ENCODE measurements at places on chromosomes 1 and 21.

DNA sequence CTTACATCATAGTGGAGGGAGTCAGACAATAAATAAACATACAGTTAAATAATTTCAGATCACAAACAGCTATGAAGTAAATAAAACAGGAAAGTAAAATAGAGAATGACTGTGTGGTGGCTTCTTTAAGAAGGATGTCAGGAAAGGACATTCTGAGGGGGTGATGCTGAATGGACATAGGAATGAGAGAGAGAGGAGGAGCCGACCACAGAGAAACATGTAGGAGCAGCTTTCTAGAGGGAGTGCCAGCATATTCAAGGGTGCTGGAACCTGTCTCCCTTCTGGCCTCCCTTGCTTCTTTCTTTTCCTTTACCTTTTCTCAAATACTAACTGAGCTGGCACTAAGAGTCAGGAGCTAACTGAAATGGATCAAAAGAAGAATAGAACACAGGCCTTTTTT is 20.5 kb upstream of the BCL10 start:
- DNase-seq, result no peak

GRCh38 chr1:87126886-87127505 is 201.7 kb upstream of the LMO4 start:
- DNase-seq, result no peak

DNA sequence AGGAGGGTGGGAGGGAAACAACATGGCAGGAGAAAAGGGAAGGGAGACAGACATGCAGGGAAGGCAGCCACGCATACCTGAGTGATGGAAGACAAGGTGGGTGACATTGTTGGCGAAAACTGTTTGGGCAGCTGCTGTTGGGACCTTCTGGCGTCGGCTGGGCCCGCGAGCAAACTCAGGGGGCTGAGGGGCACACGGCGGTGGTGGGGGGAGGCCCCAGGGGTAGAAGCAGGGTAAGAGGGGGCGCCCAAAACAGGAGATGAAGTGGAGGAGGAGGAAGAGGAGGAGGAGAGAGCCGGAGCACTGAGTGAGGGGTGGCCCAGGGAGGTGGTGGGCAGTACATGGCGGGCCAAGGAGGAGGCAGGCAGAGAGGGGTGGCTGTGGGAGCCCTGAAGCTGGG is 4.7 kb upstream of the DENND4B start:
- DNase-seq, result no peak

DNA sequence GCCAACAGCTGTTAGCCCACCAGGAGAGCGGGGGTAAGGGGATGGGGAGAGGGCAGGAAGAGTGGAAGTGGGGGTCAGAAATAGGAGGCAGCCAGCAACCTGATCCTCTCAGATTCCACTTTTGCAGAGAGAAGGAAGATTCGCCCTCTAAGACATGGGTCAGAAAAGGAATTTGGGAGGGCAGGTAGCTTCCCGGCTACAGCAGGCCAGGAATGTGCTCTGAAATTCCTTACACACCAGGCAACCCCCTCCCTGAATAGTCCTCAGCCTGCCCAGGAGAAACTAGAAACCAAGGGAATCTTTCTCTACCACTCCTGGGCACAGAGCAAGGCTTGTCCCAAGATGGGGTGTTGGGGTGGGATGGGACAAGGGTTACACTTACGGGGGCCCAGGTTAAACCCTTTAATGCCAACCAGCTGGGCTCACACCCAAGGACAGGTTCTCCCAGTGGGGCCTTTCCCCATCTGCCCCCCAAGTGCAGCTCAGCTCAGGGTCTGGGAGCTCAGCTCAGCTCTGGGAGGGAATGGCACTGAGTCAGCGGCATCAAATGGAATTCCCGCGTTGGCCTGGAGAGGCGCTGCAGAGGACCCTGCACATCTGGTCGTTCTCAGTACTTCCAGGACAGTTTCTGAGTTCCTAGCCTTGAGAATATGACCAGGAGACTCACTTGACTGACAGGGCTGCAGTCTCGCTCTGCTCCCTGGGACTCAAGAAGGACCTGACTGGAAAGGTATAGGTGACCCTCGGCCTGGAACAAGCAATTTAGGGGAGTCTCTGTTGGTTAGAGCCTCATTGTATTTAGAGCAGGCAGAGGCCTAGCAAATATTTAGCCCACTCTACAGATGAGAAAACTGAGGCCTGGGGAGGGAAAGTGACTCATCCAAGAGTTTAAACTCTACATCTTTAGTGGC is 761 bp downstream of the TNNT2 start:
- DNase-seq, result peak; percentile 27

DNA sequence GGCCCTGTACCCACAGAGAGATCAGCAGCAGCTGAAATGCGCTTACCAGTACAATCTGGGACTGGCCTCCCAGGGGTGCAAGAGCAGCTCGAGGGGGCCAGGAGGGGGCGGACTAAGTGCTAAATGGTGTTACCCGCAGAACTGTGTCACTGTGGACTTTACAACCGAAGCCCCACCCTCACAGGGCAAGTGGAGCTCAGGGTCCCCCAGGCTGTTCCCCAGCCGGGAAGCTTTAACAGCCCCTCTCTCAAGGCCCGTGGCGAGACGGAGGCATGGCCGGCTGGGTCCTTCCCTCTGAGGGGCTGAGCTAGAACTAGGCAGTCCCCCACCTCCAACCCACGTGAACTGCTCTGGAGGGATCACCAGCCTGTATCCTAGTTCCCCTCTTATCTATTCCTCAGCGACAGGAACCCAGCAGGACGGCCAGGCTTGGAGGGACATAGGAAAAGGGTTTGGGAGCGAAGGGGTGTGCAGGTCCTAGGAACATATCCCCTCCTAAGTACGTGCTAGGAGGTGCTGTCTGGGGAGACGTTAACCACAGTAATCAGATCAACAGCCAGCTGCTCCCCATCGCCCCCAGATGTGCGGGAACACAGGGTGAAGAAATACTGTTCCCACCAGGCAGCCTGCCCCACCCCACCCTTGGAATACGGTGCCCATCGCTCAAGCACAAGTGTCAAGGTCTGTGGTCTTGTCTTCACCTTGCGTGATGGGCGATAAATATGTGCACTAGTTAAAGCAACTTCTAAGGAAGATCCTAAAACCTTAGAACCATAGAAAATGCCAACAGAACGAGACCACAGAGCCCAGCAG is 24.4 kb downstream of the ZBTB17 start:
- DNase-seq, result peak; percentile 38

DNA sequence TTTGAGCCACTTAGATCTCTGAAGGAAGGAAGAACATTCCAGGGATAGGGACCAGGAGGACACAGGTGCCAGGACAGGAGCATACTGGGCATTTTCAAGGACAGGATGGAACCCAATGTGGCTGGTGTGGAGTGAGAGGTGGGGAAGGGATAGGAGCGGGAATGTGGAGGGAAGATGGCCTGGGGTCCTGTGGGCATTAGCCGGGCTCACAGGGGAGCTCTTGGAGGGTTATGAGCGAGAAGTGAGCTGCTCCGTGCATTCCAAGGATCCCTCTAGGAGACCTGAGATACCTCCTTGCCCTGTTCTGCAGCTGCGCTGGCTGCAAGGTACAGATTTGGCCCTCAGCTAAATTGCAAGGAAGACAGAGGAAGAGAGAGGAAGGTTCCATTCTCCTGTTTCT is 87.5 kb downstream of the IER5 start:
- DNase-seq, result no peak

DNA sequence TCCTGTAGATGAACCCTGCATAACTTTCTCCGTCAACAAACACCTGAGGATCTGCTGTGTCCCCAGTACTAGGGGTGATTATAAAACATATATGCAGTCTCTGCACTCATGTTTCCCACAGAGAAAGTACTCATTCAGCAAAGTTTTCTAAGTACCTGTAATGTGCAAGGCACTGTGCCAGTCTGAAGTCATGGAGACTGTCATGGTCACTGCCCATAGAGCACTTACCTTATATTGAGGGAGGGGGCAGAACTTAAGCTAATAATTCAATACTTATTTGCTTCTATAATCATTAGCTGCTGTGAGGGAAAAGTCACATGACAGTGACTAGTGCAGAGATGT is 41.2 kb downstream of the MAP3K21 start:
- DNase-seq, result no peak

- DNase-seq, result no peak
Measured at GRCh38 chr1:185972096-185972850, 238.1 kb downstream of the HMCN1 start.

DNA sequence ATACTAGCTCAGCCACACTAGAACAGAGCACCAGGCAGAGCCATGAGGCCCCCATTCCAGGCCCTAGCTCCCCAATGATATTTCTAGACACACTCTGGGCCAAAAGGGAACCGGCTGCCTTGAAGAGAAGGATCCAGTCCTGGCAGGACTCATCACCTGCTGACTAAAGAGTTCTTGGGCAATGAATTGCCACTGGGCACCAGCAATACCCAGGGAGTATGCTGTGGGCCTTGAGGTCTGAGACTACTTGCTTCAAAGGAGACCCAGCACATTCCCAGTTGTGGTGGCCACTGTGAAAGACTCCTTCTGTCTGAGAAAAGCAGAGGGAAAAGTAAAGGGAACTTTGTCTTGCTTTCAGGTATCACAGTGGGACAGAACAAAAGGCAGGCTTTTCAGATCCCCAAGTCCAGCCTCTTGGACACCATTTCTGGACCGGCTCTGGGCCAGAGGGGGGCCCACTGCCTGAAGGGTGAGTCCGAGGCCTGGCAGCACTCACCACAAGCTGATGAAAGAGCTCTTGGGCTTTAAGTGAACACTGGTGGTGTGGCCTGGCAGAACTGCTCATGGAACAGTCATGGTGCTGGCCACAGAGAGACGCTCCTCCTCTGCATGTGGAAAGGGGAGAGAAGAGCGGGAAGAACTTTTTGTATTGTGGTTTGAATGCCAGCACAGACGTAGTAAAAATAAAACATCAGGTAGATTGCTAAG is 72.5 kb downstream of the CDC42BPA start:
- DNase-seq, result no peak

DNA sequence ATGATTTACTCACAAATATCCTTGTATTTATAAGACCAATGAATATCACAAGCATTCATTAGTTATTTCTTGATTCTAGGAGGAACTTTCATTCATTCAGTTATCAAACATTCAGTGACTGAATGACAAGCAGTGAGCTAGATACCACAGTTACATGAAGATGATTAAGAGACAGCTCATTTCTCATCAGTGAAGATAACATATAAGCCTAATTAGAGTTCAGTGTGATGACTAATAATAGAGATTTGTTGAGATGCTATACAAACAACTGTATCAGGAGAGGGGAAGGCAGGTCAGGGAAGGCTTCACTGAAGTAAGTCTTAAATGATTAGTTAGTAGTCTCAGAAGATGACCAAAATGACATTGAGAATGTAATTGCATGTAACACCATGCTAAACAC is 14.6 kb upstream of the C1orf105 start:
- no peak for DNase-seq

DNA sequence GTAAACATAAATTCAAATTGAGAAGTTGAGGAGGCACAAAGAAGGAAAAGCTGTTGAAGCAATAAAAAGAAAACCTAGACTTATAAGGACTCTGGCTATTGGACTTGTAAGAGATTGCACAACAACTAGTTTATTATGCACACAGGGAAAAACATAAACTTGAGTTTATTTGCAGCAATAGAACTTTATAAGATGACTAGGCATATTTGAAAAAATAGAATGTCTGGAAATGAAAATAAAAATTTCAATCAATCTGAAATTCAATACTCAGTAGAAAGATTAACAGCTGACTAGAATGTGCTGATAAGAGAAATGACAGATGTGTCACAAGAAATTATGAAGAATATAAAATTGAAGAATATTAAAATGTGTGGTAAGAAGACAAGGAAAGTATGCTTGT is 505.4 kb upstream of the ZP4 start:
- no peak for DNase-seq

GRCh38 chr1:65214340-65215027 is 66.5 kb downstream of the AK4 start:
- no peak for DNase-seq

DNA sequence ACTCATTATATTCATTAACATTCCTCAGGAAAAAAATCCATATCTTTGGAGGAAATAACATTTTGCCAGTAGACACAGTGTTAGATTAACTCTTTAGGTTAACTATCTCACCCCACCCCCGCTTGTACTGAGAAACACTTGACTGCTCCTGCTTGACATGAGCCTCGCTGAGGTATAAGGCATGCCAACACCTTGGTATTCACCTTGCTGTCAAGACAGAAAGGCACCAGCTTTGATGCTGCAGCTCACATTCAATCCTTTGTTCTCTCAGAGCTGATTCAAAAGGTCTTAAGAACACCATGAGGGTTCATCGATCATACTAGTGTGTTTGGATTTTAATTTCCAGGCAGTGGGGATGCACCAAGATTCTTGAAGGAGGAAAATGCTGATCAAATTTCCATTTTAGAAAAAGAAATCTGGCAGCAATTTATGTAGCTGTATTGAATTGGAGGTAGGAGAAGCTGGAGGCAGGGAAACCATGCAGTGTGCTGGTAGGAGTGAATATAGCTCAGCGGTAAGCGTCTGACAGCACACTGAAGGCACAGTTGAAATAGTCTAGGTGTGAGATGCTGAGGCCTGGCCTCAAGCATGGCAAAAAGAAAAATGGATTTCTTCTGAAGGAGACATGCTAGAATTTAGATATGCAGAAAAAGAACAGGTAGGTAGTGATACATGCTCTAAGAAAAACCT is 108.0 kb upstream of the ST6GALNAC5 start:
- no peak for DNase-seq

- no peak for DNase-seq
Measured at GRCh38 chr1:61921435-61921834, 179.2 kb downstream of the PATJ start.

DNA sequence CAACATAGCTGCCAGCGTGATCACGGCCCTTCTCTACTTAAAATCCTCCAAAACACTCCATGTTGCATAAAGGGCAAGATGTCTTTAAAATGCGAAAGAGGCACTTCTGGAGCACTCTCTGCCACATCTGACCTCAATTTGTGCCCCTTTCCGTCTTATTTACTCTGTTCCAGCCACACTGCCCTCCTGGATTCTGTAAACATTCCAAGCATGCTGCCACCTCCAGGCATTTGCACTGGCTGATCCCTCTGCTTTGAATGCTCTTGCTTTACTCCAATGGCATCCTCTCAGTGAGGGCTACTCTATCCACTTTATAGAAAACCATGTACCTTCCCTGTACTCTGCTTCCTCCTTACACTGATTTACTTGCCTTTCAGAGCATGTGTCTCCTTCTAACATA is 5.3 kb upstream of the RGS7 start:
- DNase-seq, result no peak

- no peak for DNase-seq
Measured at GRCh38 chr1:167003711-167004110, 14.6 kb downstream of the MAEL start.

- no peak for DNase-seq
Measured at GRCh38 chr1:241061062-241061461, 295.9 kb downstream of the RGS7 start.

DNA sequence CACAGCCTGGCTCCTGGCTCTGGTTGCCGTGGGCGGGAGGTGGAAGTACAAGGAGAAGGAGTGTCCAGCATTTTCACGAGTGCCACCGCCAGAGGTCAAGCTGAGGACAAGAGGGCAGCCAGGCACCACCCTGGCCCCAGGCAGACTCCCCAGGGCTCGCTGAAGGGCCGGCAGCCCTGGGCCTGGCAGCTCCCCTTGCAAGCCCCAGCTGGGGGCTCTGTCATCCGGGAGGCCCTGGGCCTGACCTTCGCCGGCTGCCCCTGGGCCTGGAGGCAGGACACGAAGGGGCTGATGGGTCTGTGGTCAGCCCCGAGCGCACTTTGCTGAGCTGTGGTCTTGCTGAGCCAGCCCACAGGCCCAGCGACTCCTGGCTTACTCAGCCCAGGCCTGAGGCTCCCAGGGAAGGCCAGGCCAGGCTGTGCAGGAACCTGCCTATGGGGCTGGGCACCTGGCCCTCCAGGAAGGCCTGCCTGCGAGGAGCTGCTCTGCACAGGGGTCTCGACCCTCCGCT is 74.8 kb downstream of the MORN1 start:
- no peak for DNase-seq

- DNase-seq, result no peak
Measured at GRCh38 chr1:10446790-10447422, 2.9 kb upstream of the CORT start.

GRCh38 chr1:232009741-232010140 is 383.2 kb downstream of the DISC1 start:
- DNase-seq, result no peak
